ENCODE measurements at places on chromosomes 1 and 21.

GRCh38 chr1:155253208-155253607 lies 2.1 kb downstream of the ENTREP3 start:
- no peak for DNase-seq

DNA sequence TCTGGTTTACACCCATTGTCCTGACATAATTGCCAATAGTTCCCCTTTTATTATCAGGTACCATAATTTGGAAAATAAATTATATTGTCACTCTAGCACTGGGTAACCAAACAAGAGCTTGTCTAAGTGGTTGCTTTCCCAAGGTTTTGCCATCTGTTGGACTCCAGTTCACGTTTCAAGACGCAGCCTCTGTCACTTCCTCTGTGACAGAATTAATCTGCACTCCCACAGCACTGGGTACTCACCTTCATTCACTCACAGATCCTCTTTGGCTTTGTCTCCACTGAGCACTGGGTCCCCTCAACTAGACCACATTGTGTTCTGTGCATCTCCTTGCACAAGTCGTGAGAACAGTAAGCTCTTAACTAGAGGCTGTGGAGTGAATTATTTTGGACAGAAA lies 123.6 kb upstream of the JUN start:
- no peak for DNase-seq

GRCh38 chr1:145863282-145864018 lies 4.6 kb upstream of the PIAS3 start:
- no peak for DNase-seq

DNA sequence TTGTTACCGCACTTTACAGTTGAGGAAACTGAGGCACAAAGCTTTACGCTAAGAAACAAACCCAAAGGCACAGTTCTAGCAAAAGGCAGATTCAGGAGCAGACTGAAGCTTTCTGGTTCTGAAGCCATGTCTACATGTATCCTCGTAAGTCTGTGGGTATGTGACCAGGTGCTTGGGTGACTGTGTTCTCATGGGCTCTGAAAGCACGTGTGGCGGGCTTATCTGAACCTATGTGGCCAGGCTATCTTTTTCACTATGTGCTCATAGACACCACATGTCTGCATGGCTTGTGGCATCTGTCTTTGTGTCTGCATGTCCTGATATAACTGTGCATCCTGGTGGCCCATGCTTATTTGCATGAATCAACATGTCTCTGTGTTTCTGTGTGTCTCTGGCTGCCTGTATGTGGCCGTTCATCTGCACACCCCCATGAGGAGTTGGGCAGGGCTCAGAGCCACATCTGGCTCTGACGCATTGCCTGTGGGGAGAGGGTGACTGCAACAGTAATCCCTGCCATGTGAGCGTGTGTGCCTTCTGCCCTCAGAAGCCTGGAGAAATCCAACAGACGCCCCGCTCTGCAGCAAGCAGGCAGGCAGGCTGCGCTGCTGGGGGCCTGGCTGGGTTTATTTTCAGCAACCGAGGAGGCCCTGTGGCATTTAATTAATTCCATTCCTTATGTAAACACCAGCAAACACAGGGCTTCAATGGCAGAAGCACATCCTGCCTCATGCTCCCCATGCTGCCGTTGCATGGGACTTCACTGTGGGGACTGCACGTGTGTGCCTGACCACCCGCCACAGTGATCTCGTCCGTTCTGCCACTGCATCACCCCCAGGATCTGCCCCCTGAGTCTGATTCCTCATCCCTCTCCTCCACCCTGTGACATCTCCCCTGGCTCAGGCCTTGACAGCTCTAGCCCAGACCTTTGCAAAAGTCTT lies 115.4 kb downstream of the TRABD2B start:
- no peak for DNase-seq

DNA sequence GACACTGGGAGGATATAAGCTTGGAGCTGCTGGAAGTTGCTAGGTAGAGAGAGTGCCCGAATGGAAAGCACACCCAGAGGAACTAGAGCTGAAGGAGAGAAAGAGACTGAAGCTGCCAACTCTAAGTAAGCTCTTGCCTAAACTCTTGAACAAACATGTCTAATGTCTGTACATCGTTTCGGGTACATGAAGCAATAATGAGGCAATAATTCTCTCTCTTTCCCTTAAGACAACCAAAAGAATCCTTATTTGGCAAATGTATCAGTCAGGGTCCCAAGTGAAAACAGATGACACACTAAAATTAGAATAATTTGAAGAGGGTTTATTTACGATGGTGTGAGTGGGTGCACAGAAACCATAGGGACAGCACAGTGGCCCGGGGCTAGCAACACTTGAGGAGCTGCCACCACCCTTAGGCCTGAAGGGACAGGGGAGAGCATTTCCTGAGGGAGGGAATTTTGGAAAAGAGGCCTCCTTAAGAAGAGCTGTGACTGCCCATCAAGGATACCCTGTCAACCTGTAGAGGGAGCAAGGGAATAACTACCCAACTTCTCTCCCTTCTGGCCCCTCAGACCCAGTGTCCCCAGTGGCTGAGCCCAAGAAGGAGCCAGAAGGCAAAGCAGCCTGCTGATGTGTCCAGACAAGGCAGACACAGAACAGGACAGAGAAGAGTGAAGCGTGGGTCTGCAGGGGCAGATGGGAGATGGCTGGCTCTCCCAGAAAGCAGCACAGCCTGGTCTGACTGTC lies 36.1 kb upstream of the KHDRBS1 start:
- no peak for DNase-seq

DNA sequence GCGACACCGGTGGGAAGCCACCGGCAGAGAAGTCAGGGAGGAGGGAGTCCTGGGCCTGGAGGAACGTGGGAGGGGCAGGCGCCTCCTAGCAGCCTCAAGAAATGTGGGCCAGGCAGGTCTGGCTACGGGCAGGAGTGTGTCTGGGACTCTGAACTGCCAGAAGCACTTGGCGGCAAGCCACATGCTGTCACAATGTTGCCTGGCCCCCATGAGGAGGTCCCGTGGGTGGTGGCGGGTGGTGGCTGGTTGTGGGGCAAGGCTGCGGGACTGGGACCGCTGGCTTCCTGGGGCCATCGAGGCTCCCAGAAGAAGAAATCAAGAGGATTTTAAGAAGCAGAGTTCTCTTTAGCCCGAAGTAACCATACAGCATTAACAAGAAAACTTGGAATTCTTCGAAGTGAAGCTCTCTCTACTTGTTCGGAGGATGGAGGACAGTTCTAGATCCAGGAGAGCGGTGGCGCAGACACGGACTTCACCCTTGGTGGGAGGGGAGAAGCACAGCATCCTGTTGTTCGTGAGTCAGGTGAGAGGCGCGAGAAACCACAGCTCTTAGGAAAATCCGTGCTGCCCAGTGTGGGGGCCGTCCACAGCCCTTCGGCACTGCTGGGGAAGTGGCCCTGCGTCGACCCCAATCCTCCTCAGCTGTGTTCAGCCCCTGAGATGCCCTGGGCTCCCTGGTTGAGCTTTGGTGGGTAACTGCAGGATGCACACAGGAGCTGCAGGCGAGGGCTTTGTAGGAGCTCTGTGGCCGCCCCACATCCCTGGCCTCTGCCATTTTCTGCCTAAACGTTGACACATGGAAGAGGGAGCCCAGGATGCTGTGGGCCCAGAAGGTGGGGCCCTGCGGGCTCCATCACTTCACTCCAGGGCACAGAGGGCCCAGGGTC lies 12.4 kb downstream of the SKI start:
- no peak for DNase-seq

DNA sequence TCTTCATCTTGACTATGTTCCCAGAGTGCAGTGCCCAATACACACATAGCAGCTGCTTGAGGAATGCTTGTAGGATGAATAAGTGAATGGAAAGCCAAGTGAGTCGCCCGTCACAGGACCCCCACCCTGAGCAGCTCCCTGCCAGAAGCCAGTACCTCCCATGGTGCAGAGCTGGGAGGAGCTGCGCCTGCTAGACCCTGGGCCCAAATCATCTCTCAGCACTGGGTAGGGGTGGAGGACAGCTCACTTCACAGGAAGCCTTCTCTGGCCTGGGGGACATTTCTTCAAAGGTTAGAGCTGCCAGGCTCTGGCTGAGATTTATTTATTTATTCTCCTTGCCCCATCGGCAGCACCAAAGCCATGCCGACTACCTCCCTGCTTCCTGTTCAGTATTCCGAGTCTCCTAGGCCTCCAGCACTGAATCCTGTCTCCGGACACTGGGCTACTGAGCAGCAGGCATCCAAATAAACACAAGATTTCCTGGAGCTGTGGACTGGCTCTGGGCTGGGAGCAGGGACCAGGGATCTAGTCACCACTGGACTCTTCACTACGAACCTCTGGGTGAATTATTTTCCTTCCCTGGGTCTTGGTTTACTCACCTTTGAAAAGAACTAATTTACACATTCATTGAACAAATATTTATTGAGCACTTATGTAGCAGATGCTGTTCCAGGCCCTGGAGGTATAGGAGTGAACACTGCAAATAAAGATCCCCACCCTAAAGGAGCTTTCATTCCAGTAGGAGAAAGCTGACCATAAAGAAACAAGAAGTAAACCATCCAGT lies 187.7 kb downstream of the TRABD2B start:
- DNase-seq: no peak

- peak; percentile 40 for DNase-seq
Measured at GRCh38 chr1:147618077-147618569, 52.2 kb downstream of the ACP6 start.

DNA sequence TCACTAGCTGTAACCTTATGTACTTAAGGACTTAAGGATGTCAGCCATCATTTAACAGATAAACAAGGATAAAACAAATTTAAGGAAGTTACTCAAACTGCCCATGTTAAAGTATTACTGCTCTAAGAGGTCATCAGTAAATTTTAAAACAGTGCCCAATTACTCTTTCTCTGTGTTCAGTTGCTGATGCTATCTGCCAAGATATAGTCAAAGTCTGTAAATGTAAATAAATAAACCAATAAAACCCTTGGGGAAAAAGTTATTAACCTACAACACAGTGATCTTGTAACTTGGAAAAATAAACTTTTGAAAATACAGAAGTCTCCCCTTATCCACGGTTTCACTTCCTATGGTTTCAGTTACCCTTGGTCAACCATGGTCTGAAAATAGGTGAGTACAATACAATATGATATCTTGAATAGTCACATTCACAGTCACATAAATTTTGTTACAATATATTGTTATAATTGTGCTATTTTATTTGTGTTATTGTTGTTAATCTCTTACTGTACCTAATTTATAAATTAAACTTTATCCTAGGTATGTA lies 501.8 kb downstream of the LMO4 start:
- no peak for DNase-seq

- DNase-seq: no peak
Measured at GRCh38 chr1:193926956-193927355, 740.5 kb upstream of the B3GALT2 start.

- no peak for DNase-seq
Measured at GRCh38 chr1:32525053-32525452, 14.2 kb upstream of the ZBTB8A start.

- no peak for DNase-seq
Measured at GRCh38 chr1:169885207-169885606, 8.5 kb downstream of the SCYL3 start.

DNA sequence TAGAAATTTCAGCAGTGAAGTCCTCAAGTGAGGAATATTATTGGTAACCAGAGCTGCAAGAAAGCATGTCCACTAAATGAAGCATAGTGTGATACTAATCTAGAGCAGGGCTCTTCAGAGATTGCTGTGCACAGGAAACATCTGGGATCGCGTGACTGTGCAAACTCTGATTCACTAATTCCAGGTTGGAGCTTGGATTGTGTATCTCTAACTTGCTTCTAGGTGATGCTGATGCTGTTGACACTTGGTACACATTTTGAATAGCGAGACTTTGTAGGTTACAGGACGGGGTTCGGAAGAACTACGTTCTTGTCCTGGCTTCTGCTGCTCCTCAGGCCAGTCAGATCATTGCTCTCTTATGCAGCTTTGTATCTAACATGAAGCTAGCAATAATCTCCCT lies 66.5 kb downstream of the PRRX1 start:
- DNase-seq: no peak

GRCh38 chr1:35888255-35888654 lies 5.2 kb downstream of the AGO1 start:
- DNase-seq: no peak

- no peak for DNase-seq
Measured at GRCh38 chr1:154206196-154206595, at the start of gene CFAP141. Gene CFAP141 (minus strand): TSS chr1:154206333. CDS start chr1:154206307, 26 bp downstream.

GRCh38 chr1:115347282-115347681 lies 9.2 kb upstream of the NGF start:
- DNase-seq: no peak

- DNase-seq: no peak
Measured at GRCh38 chr1:214397497-214397896, 116.5 kb downstream of the SMYD2 start.

GRCh38 chr1:21206117-21206516 lies 29.4 kb upstream of the EIF4G3 start:
- DNase-seq: no peak

DNA sequence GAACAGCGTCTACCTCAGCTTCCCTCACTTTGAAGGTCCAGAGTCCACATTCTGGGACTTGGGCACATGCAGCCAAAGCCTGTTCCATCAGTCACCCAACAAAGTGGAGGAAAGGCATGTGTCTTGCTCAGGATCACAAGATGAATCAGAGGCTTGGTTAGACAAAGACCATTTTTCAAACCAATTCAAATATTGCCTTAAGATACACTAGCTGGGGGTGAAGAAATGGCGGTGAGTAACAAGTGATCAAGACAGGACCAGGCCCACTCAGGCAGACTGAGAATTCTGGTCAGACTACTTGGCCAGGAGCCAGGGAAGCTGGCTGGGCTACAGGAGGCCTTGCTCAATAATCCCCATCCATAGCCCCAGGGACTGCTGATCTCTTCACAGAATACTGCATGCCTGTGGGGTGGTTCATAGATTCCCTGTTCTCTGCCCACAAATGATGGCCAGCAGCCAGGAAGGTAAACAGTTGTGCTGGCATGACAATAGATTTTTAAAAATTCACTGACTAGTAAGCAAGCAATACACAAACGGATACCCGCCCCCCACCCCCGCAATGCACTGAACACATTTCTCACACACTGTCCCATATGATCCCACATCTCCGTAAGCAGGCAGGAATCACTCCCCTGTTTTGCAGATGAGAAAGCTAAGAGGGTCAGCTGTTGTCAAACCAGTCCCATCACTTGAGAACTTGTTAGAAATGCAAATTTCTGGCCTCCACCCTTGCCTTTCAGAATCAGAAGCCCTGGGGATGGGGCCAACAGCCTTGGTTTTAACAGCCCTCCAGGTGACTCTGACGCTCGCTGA lies 27.2 kb downstream of the ERI3 start:
- no peak for DNase-seq

DNA sequence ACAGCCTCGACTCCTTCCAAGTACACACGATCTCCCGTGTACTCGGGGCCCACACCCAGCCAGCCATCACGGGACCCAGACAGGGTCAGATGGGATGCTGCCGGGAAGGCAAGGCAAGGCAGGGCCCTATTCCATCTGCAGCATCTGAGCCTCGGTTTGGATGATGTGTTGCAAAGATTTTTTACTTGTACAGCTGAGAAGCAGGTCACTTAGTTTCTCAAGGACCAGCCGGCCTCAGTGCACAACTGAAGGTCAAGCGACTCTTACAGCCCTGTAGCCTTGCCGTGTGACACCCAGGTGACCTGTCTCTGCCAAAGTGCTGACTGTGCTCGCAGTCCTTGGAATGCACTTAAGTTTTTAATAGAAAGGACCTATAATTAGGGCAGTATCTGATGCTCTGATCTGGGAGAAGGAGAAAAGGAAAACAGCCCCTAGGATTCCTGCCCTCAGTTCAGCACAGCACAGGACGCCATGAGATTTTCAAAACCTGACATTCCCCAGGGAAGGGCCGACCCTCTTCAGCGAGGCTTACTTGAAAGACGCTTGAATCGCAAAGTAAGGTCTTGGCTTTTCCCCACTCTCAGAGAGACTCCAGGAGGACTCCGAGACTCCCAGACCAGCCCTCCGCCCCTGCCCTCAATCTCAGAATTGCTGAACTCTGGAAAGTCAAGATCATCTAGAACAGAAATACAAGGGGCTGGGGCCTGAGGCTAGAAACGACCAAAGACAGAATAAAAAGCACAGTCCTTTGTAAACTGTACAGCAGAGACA lies 1.3 kb downstream of the GPR157 start:
- no peak for DNase-seq
